ENCODE measurements at places on chromosomes 4 and X.

GRCh38 chr4:181271116-181271640, 972.0 kb upstream of the TENM3 start:
- DNase-seq = no peak

DNA sequence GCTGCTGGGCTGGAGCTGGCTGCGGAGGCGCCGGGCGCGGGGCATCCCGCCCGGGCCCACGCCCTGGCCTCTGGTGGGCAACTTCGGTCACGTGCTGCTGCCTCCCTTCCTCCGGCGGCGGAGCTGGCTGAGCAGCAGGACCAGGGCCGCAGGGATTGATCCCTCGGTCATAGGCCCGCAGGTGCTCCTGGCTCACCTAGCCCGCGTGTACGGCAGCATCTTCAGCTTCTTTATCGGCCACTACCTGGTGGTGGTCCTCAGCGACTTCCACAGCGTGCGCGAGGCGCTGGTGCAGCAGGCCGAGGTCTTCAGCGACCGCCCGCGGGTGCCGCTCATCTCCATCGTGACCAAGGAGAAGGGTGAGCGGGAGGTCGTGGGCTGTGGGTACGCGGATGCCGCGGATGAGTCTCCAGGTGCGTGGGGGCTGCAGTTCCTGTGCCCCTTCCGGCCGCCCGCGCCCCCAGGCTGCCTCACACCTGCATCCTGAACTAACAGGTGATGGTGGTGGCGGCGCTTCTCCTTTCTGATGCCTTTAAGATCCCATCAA, 499 bp downstream of the CYP2U1 start:
- DNase-seq = no peak

GRCh38 chrX:30876367-30876766, 12.7 kb downstream of the TAB3 start:
- no peak for DNase-seq

DNA sequence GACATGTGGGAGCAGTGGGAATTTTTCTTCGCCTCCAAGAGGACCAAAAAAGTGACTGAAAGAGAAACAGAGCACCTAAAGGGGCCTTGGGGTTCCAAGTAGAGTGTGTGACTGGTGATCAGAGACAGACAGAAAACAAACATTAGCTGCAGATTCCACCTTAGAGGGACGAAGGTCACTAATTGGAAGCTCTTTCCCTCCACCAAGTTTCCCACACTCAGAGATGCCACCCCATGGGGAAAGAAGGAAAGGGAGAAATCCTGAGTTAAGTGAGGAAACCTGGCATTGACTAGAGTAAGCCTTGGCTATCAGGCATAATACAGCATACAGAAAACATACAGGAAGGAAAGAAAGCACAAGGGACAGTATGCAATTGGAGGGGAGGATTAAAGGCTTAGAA, 90.9 kb downstream of the HNRNPD start:
- DNase-seq = no peak

GRCh38 chrX:29453333-29453732, 762.0 kb upstream of the MAGEB2 start:
- DNase-seq = peak; percentile 41

DNA sequence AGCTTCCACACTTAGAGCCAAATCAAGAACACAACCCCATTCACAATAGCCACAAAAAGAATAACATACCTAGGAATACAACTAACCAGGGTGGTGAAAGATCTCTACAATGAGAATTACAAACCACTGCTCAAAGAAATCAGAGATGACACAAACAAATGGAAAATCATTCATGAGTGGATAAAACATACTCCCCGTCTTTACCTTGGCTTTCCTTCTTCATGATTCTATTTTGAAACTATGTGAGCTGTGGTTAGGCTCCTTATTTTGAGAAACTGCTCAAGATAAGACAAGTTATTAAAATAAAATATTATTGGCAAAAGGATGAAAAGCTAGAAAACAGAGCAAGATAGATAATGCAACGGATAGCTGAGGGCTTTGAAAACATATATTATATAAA, 598.1 kb upstream of the FAT1 start:
- no peak for DNase-seq

- no peak for DNase-seq
Measured at GRCh38 chr4:114249561-114249960, 270.1 kb upstream of the ARSJ start.

DNA sequence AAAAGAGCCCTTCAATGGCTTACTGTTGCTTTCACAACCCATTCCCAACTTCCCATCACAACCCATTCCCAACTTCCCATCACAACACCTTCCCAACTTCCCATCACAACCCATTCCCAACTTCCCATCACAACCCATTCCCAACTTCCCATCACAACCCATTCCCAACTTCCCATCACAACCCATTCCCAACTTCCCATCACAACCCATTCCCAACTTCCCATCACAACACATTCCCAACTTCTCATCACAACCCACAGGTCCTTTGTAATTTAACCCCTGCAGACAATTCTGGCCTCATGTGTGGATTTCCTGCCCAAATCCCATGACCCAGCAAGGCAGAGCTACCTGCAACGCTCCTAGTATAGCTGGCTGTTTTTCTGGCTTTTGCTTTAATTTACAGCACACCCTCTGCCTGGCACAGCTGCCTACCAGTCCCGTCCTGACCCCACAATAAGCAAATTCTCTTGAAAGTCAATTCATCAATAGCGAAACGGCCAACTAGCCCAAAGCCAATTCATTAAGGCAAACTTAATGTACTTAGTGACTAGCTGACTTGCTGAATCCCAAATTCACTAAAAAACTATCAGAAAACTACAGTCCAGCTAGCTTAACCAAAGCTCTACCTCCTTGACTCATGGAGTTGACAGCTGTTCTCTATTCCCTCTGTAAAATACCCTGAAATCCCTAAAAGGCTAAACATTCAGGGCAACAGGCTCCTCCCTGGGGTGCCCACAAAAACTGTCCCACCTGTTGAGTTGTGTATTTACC, 75.6 kb downstream of the AFAP1 start:
- peak; percentile 31 for DNase-seq

- peak; percentile 97 for DNase-seq
Measured at GRCh38 chr4:122010610-122011009, 58.8 kb upstream of the TRPC3 start.

DNA sequence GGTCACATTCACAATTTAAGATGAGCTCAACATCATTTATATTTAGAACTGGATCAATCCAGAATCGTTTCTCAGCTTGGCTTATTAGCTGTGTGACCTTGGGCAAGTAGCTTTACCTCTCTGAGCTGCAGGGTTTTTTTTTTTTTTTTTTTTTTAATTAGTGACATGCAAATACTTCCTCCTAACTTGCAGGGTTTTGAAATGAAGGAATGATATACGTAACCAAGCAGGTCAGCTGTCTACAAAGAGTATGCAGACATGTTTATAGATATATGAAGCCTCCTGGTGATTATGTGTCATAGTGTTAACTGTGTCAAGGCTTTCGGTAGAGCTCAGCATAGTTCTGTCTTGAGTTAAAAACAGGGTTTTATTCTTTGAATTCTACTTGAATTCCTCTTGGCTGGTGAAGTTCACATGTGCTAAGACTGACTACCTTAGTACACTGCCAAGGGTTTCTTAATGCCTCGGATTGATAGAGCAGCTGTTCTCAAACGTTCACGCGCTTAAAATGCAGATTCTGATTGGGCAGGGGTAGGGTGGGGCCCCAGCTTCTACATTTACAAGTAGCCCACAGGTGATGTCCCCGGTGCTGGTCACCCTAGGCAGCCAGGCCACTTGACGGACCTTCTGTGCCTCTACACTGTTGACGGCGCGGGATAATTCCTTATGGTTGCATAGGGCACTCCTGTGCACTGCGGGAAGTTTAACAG, 654 bp upstream of the STS start:
- peak; percentile 14 for DNase-seq

- DNase-seq = peak; percentile 52
Measured at GRCh38 chr4:121597346-121597934, 99.3 kb downstream of the ANXA5 start.

DNA sequence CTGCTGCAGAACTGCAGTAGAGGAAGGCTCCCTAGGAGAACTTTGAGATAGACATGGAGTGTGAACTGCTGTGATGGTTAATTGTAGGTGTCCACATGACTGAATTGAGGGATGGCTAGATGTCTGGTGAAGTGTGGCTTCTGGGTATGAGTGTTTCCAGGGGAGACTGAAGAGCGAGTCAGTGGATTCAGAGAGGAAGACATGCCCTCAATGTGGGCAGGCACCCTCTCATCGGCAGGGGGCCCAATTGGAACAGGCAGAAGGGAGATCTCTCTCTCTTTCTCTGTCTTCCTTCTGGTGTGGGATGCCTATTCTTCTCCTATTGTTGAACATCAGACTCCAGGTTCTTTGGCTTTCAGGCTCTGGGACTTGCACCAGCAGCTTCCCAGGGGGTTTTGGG, 304.7 kb upstream of the GATB start:
- no peak for DNase-seq

DNA sequence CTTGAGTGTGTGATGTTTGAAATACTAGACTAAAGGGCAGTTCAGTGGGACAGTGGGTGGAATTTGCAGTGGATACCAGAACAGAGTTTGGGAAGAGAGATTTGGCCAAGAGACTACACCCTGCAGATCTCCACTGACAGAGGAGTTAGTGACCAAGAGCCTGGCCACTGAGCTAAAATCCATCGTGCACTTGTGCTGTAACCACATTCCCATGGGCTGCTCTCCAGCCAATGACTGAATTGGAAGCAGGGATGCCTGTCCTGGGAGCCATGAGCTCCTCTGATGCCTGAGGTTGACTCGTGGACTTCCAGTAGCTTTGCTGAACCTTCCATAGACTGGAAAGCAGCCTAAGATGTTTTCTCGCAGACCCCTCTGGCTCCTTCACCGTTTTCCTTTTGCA, 296.1 kb downstream of the TRIML1 start:
- DNase-seq = no peak

DNA sequence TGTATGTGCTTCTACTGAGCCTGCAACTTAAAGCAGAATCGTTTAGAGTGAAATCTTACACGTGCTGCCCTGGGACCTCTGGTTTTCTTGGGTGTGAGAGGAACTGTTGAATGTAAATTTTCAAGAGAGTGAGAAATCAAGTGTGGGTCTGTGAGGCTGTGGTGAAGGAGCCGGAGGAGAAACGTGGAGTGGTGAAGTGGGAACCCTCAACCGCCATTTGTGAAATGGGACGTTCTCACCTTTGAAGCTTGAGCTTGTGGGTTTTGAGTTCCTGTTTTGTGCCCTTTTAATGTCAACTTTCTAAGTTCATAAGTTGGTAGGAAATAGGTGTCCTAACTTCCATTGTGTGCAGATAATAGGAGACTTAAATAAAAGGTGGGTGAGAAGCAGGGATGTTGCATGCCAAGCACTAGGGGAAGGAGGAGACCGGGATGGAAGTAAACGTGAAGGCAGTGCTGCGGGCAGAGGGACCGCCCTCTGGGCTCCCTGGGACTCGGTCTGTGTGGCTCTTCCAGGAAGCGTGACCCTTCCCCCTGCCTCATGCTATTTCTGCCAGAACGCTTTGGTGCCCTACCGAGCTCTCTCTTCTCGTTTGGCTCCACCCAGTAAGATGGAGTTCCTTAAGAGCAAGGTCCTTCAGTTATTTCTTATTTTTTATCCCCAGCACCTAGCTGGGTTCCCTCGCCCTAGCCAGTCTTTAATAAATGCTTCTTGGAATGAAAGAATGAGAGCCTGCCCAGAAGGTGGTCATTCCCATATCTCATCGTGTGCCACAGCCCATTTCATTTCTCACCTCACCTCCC, 56.0 kb downstream of the TMEM131L start:
- no peak for DNase-seq

DNA sequence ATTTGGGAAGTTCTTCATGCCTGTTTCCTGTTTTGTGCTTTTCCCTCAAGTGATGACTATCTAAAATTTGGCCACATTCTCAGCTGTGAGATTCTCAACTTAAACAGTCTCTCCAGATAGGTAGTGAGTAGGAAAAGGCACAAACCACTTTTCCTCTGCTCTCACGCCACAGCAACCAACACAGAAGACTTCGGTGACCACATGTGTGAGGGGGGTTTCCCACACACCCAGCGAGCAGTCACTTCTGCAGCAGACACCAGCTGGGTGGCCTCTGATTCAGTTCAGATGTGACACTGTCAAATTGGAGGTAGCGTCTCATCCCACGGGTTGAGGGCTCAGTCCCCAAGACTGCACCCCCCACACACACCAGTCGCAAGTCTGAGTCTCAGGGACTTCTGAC, 25.1 kb upstream of the CLDN34 start:
- DNase-seq = no peak

DNA sequence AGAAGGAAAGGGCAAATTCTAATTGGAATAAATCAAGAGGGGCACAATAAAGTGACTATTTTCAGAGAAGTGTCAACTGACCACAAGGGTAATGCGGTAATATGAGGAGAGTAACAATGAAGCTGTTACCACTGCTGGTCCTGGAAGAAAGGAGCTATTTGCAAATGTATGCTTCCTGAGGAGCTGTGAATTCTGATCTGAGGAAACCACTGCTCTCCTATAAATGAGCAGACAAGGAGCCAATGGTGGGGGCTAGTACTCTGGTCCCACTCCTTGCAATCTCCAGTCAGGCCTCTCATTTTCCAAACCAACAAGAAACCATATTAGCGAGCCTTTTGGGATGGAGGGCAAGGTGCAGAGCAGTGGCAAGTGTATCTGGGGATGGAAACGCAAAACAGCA, 770.2 kb downstream of the FSTL5 start:
- no peak for DNase-seq

DNA sequence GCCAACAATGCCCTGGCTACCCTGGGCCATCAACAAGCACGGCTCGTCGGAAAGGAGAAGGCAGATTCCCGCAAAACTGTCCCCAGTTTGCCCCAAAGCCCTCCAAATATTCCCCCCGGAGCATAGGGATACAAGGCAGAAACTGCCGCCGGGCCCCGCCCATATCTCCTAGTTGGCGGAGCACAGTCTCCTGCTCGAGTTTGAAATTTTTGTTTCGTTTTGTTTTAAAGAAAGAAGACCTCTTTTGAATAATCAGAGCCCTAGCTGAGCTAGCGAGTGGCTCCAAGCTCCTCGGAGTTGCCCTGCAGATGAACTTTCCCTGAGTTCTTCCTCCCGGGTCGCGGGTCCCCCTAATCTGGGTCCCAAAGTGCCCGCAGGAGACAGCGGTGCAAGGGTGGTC, 138.1 kb upstream of the ZIC3 start:
- DNase-seq = no peak

- no peak for DNase-seq
Measured at GRCh38 chr4:33626221-33626620, 2618.1 kb downstream of the ARAP2 start.

DNA sequence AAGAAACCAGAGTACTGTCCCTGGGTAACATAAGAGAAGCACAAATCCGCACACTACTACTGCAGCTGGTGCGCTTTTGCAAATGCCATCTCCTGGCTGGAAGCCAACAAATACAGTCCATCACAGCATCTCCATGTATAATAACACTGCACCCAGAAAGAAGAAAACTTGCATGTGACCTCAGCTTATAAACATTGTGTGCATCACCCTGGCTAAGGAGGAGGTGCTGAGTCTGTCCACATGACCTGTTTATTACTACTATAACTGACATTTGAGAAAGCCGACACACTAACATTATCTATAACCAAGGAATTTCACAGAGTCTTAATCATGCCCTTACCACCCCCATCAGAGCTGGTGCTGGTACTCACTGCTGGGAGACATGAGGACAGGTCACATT, 516.8 kb downstream of the CFAP47 start:
- DNase-seq = peak; percentile 0
